ENCODE measurements at places on chromosomes 5 and 9.
A peak's percentile ranks its signal among the peaks of the same experiment; 100 is the strongest.

DNA sequence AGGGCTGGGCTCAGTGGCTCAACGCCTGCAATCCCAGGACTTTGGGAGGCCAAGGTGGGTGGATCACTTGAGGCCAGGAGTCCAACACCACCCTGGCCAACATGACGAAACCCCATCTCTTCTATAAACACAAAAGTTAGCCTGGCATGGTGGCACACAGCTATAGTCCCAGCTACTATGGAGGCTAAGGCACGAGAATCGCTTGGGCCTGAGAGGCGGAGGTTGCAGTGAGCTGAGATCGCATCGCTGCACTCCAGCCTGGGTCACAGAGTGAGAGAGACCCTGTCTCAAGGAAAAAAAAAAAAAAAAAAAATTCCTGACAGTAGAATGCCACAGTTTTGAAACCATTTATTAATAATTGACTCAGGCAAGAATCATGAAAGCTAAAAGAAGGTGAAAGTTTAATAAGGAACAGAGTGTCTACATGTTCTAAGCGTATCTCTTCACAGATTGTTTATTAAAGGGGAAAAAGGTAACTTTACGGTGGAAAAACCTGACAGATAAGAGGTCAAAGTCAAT, 5.7 kb upstream of the PTGR1 start:
- DNase-seq, result no peak

- no peak for DNase-seq
Measured at GRCh38 chr9:130310456-130310855, 44.9 kb downstream of the HMCN2 start.

- peak; percentile 36 for DNase-seq
Measured at GRCh38 chr5:104513121-104513602, 950.6 kb upstream of the NUDT12 start.

- DNase-seq, result no peak
Measured at GRCh38 chr9:133913571-133914369, 78.4 kb downstream of the VAV2 start.

GRCh38 chr9:91424403-91425176, 958 bp upstream of the NFIL3 start:
- no peak for DNase-seq

DNA sequence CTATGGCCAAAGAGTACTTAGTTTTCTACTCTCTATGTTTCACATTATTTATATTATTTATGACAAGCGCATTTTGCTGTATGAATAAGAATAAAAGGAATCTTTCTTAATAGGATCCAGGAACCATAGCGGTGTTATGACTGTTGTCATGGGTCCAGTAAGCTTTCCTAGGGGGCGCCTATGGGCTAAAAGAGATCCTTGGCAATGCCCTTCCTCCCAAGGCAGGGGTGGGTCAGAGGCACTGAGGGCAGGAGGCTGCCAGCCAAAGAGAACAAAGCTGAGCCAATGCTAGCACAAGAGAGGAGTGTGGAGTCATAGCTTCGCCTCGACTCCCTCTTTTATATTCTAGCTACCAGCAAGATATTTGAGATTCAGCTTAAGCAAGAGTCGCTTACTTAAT, 98.4 kb upstream of the GNAQ start:
- DNase-seq, result no peak

GRCh38 chr5:56278335-56278753, 45.2 kb upstream of the ANKRD55 start:
- DNase-seq, result no peak

GRCh38 chr9:137919095-137919465, 41.5 kb downstream of the CACNA1B start:
- no peak for DNase-seq

DNA sequence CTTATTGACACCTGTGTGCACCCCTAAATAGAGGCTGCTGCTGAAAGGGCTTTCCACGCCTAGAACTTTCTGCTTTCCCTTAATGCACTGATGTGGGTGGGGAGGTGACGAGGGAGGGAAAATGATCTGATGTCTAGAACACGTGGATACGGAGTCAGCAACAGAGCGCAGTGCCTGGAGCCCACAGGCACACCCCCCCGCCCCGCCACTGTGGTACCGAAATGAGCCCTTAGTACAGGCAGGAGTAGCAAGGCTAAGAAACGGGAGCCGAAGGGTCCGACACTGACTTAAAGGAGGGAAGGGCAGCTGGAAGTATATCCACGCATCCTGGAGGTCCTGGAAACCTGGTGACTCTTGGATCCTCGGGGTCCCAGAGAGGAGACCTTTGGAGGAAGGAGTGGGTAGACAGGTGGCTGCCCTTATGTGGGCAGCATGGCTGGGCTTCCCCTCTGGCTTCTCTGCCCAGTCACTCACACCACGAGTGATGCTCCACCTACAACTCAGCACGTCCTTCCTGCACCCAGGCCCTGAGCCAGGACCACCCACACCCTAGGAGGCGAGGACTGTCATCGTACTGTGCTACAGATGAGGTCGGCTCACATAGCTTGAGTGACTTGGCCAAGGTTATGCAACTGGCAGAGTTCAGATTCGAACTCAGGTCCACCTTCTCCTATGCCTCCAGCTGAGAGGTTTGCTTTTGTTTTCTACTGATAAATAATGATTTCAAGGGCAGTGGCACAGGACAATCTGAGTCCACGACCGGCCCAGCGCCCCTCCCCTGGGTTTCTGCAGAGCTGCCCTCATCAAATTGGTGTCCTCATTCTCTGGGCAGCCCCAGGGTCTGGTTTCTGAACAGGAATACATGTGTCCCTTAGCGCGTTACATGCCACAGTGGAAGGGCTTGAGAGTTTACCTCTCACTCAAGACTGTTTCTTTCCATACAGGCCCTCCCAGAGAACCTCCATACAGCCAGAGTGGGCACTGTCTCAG, 4.7 kb upstream of the VAV2 start:
- DNase-seq, result no peak

GRCh38 chr9:79661886-79662536, 90.2 kb downstream of the TLE4 start:
- no peak for DNase-seq

- no peak for DNase-seq
Measured at GRCh38 chr5:82160948-82161347, 117.2 kb downstream of the RPS23 start.

DNA sequence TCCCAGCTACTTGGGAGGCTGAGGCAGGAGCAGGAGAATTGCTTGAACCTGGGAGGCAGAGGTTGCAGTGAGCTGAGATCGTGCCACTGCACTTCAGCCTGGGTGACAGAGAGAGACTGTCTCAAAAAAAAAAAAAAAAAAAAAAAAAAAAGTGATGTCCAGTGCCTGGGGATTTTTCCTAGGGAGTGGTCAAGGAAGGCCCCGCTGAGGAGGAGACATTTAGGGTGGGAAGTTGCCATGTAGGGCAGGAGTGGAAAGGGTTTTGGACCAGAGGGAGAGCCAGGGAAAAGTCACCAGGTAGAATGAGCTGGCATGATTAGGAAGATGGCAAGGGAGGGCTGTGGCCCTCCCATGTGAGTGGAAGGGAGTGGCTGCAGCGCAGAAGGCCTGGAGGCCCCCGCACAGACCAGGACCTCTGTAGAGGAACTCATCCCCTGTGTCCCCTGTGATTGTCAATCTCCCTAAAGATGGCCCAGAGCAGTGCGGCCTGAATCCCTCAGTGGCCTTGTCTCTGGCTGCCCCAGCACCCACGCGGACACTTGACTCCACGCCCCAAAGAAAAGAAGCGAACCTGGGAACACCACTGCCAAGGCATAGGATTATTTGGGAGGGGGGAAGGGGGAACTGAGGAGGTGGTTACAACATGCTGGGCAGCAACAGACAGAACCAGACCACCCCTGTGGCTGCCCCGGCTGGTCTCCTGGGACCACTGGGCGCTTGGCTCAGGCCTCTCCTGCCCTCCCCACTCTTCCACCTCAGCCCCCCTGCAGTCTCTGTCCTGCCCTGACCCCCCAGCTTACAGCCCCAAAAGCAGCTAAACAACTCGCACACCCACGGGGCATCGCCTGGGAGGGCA, 2.6 kb upstream of the SQSTM1 start:
- no peak for DNase-seq

GRCh38 chr9:469672-470551, 255.2 kb downstream of the DOCK8 start:
- DNase-seq, result peak; percentile 24

- DNase-seq, result no peak
Measured at GRCh38 chr9:135081264-135081660, 6.2 kb upstream of the OLFM1 start.

- DNase-seq, result no peak
Measured at GRCh38 chr5:176619569-176620332, 9.8 kb upstream of the GPRIN1 start.

GRCh38 chr5:104189909-104190308, 627.3 kb upstream of the NUDT12 start:
- peak; percentile 73 for DNase-seq

DNA sequence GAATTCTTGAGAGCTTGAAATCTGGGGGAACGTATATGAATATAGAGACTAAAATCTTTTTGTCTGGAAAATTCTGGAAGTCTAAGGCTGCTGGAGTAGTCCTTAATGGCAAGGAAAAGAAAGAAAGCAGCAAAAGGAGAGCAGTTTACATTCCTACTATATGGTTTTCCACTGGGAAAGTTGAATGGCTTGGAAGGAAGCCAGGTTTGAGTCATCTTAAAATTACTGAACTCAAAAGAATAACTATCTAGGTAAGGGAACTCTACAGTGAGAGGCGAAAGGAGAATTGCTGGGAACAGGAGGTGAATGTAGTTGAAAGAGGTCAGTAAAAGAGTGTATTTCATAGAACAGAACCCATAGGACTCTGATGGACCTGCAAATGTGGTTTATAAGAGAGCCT, 258.1 kb upstream of the EDIL3 start:
- peak; percentile 10 for DNase-seq

DNA sequence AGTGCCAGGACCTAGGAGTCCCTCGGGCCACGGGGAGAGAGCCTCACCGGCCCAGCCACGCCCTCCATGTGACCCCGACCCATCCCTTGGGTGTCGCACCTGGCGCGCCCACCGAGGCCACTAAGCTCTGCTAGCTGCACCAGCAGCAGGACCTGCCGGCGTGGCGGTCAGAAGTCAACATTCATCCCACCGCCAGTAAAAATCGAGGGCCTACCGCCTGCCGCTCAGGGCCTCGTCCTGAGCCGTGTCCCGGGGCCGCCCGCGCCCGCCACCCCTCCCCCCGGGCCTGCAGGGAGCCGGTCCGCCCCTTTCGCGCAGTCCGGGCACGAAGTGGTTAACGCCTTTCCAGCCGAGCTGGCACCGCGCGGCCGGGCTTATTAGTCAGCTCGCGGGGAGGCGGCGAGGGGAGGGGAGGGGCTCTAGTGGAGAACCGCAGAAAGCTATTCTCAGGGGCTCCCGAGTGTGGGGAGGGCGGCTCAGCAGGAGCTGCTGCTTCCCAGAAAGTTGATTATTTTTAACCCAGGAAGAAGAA, 124.4 kb downstream of the C9orf50 start:
- DNase-seq, result peak; percentile 80

- no peak for DNase-seq
Measured at GRCh38 chr9:16708656-16709435, 161.6 kb downstream of the BNC2 start.

- no peak for DNase-seq
Measured at GRCh38 chr5:30981576-30981975, 211.9 kb upstream of the CDH6 start.

DNA sequence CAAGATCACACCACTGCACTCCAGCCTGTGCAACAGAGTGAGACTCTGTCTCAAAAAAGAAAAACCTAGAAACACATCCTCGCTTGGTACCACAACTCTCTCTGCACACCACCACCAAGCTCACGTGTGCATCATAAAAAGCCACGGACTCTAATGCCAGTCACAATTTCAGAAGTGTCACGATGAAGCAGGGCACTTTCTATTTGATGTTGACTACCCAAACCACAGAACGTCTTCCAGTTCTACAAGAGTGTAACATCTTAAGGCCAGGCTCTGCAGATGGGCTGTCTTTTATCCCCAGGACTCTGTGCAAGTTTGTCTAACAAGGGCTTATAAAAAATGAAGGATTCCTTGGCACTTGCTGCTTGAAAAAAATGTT, 22.9 kb downstream of the GFPT2 start:
- no peak for DNase-seq

- no peak for DNase-seq
Measured at GRCh38 chr9:134628354-134628736, 13.3 kb upstream of the COL5A1 start.

GRCh38 chr5:109455598-109456096, 45.9 kb upstream of the PJA2 start:
- peak; percentile 99 for DNase-seq

DNA sequence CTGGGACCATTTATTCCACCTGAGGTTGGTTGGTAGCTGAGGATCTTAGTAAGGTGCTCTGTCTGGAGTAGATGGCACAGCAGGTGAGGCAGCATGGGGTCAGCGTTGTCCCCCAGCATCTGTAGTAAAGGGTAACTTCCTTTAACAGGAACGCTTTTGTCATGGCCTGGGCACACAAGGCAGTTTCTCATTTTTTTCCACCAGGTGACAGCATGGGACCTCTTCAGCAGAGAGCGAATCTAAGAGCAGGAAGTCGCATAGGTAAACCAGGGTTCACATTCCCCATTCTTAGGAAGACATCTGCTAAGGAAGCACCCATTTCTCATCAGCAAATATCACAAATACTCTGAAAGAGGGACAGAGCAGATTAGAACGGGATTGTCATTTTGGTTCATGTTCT, 56.5 kb downstream of the GPR107 start:
- no peak for DNase-seq

- DNase-seq, result no peak
Measured at GRCh38 chr9:123640792-123641222, 284.8 kb downstream of the CRB2 start.

DNA sequence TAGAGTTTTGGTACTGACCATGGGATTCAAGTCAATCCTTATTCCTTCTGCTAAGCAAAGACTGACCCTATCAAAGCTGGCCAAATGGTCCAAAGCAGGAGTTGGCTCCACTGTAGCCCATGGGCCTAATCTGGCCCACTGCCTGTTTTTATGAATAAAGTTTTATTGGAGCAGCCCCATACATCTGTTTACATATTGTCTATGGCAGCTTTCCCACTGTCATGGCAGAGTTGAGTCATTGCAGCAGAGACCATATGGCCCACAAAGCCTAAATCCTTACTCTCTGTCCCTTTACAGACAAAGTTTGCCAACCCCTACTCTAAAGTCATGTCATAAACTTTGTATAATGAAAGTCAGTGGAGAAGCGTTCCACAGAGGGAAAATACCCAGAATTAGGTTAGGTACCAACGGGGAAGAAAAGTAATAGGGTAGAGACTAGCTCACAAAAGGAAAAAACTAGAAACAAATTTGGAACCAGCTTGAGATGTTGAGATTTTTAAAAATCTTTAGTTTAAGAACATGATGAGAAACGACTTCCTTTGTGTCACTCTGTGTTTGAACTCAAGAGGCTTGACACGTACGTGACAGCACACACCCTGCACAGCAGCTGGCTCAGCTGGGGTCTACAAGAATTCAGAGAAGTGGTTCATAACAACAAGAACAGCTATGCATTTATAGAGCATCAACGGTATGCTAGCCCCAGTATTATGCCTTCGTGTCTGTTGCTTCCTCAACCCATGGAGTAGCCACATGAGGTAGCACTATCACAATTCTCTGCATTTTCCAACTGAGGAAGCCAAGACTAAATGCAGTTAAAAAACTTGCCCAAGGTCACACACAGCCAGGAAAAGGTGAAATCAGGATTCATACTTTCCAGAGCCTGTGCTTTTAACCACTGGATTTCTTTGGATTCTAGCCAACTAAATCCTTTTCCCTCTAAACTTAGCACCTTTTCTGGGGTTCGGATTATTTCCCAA, 198.9 kb upstream of the WWC1 start:
- DNase-seq, result no peak

- no peak for DNase-seq
Measured at GRCh38 chr9:4475301-4475700, 15.0 kb upstream of the SLC1A1 start.

GRCh38 chr9:136470792-136471469, 11.9 kb downstream of the SEC16A start:
- DNase-seq, result no peak
